ENCODE measurements at places on chromosomes 4 and X. TPM values are rescaled to one million over a fixed set of nuclear protein-coding genes. Genes with fewer than 3 reads are reported as not detected.

- no peak overlapping the region for H3K4me3 ChIP-seq
- no peak overlapping the region for H3K27ac ChIP-seq
- no peaks in the 10 kb centered on the region for H3K36me3 ChIP-seq
- H3K27me3 ChIP-seq = no peaks in the 10 kb centered on the region
- no peaks in the 10 kb centered on the region for H3K4me1 ChIP-seq
- DNase-seq = no peak
Observed at GRCh38 chrX:100207331-100208024, 202.6 kb downstream of the PCDH19 start.

DNA sequence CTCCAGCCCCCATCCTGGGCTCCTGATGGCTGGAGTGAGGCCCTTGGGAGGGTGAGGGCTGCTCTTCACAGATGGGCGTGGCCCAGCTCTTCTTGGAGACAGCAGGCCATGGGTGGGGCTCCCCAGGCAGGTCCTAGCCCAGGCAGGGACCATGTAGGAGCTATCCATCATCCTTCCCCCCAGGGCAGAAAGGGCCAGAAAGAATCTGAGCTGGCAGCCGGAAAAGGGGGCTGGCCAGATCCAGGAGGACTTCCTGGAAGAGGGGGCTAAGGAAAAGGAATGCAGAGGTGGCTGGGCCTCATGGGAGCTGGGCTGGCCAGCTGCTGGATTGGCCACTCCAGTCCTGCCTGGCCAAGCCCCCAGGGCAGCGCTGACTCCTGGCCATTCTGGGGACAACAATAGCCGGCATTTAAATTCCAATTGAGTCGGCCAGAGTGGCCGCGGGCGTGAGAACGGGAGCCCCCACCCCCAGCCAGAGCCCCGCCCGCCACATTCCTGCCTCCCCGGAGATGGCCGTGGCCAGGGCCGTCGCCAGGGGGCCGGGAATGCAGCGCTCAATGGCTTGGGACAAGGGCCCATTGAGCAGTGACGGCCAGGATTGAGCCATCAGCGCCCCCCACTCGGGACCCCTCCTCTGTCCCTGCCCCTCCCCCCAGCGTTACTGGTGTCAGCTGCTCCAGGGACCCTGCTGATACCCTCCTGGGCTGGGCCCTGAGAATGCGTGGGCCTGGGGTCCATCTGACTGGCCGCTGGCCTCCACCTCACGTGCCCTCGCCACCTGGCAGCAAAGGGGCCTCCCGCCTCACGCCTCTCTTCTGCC is 15.1 kb upstream of the FGFR3 start:
- H3K27me3 ChIP-seq = no peaks in the 10 kb centered on the region
- no peaks in the 10 kb centered on the region for H3K4me1 ChIP-seq

DNA sequence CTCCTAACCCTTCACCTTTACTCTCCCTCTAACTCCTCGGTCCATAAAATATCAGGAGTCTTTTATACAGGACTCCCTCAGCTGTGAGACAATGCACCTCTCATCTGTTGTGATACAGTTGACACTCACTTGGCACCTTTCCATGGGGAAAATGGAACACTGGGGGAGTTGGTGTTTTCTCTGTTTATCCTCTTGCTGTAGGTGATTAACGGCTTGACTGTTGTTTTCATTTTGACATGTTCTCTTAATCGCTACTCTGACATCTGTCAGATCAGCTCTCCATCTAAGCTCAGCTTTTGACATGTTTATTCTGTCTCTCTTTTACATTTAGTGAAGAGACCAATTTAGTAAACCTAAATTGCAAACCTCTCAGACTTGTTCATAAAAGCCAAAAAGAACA is 604.8 kb downstream of the TRAM1L1 start:
- H3K27ac ChIP-seq = no peak overlapping the region
- no peaks in the 10 kb centered on the region for H3K4me1 ChIP-seq
- no peaks in the 10 kb centered on the region for H3K36me3 ChIP-seq
- DNase-seq = no peak

GRCh38 chrX:17495052-17495451 is 120.1 kb downstream of the NHS start:
- peaks cover 1% of the 10 kb centered on the region for H3K27me3 ChIP-seq
- H3K4me3 ChIP-seq = no peak overlapping the region
- H3K4me1 ChIP-seq = no peaks in the 10 kb centered on the region
- H3K36me3 ChIP-seq = no peaks in the 10 kb centered on the region
- DNase-seq = no peak

- H3K27ac ChIP-seq = no peak overlapping the region
- H3K27me3 ChIP-seq = peaks cover 8% of the 10 kb centered on the region
- no peaks in the 10 kb centered on the region for H3K4me1 ChIP-seq
- DNase-seq = no peak
- no peaks in the 10 kb centered on the region for H3K36me3 ChIP-seq
- no peak overlapping the region for H3K4me3 ChIP-seq
Observed at GRCh38 chr4:147078362-147078761, 132.7 kb upstream of the TTC29 start.

- H3K27me3 ChIP-seq = no peaks in the 10 kb centered on the region
- H3K27ac ChIP-seq = no peak overlapping the region
- H3K4me1 ChIP-seq = no peaks in the 10 kb centered on the region
- H3K36me3 ChIP-seq = no peaks in the 10 kb centered on the region
- no peak overlapping the region for H3K4me3 ChIP-seq
Observed at GRCh38 chr4:24054910-24055309, 165.1 kb upstream of the PPARGC1A start.

DNA sequence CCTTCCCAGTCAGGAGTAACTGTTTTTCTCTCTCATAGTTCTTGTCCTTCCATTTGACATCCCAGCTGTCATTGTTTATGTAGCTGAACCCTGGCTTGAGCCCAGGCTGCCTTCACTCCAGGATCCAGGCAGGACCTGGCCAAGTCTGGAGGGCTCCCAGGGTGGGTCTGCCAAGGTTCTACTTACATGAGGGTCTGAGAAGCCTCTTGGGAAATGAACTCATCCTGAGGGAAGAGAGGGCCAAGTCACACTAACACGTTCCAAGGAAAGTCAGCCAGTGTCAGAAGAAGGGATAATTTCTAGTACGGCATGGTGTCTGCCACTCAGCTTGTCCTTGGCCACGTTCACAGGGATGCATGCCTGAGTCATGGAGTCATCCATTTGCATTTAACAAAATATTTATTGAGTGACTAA is 54.8 kb upstream of the SRD5A3 start:
- no peak overlapping the region for H3K27ac ChIP-seq
- H3K36me3 ChIP-seq = no peaks in the 10 kb centered on the region
- no peaks in the 10 kb centered on the region for H3K4me1 ChIP-seq
- H3K4me3 ChIP-seq = no peak overlapping the region
- H3K27me3 ChIP-seq = peaks cover 12% of the 10 kb centered on the region

DNA sequence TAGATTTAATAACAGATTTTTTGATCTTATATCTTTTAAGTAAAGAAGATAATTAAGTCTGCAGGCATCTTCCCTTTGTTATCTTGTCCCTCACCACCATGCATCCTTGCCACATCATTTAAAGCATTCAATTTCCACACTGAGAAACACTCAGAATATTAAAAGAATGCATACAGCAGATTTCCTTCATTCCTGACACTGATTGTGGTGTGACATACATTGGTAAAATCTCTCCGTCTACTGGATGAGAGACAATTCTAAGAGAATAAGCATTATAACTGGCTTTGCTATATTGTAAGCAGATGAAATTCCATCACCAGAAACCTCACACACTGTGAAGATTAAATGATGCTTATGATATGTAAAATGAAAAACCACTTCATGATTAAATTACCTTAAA is 97.4 kb upstream of the TRPC5OS start:
- no peak for DNase-seq
- H3K4me3 ChIP-seq = no peak overlapping the region
- H3K4me1 ChIP-seq = no peaks in the 10 kb centered on the region
- peaks cover 13% of the 10 kb centered on the region for H3K36me3 ChIP-seq
- no peaks in the 10 kb centered on the region for H3K27me3 ChIP-seq

PTTG2 gene
- not detected for total RNA-seq

PACRGL gene
- total RNA-seq = 10.5 TPM

UCP1 gene
- total RNA-seq = not detected

GRK4 gene
- 2.3 TPM for total RNA-seq

FNIP2 gene
- 17.7 TPM for total RNA-seq

All from activated CD4-positive, alpha-beta memory T cell treated with anti-CD3 and anti-CD28 coated beads for 36 hours (primary cell).